ENCODE measurements at places on chromosomes 11 and 22. TPM values are rescaled to one million over a fixed set of nuclear protein-coding genes. Genes with fewer than 3 reads are reported as not detected.

RHOD gene
- total RNA-seq: 82.6 TPM

SLC22A9 gene
- total RNA-seq: not detected

- no peaks in the 10 kb centered on the region for H3K4me1 ChIP-seq
- DNase-seq: no peak
- no peak overlapping the region for H3K27ac ChIP-seq
Measured at GRCh38 chr11:109847621-109848020, 245.6 kb upstream of the ZC3H12C start.

DNA sequence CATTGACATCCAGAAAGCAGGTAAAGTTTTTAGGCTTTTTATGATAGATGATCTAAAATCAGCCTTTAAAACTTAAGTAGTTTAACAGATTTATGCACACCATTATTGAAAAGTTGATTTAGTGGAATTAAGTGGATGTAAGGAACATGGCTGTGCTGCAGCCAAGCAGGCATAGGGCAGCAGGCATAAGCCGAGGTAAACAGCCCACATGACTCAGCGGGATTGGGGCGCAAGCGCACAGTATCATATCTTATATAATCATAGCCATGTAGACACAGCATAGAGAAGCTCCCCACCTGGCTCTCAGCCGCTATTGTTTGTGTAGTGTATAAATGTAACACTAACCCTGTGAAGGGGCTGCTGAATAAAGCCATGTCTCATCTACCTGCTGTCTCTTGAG lies 157.5 kb downstream of the WNT11 start:
- no peak overlapping the region for H3K27ac ChIP-seq
- no peak overlapping the region for H3K4me3 ChIP-seq
- H3K36me3 ChIP-seq: no peaks in the 10 kb centered on the region
